Spinal cord (tissue), 10 donors: ENCODE measurements at places on chromosomes 2 and 18. TPM values are rescaled to one million over a fixed set of nuclear protein-coding genes. Genes with fewer than 3 reads are reported as not detected.

DNA sequence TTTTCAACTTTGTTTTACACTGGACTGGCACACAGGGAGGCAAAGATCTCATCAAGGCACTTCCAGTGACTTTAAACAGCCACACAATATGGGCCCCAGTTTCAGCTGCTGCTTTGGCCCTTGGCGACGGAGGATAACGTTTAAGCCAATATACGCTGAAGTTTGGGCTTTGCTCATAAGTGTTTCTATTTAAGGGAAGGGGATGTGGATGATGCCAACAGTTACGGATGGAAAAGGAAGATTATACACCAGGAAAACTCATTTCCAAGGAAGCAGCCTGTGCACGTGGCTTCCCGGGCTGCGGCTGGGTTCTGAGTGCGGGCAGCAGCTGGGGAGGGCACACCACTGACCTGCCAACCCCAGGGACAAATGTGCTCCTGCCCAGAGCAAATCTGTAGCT is 151.1 kb downstream of the SH3BP4 start:
- peak; percentile 86 for DNase-seq

DNA sequence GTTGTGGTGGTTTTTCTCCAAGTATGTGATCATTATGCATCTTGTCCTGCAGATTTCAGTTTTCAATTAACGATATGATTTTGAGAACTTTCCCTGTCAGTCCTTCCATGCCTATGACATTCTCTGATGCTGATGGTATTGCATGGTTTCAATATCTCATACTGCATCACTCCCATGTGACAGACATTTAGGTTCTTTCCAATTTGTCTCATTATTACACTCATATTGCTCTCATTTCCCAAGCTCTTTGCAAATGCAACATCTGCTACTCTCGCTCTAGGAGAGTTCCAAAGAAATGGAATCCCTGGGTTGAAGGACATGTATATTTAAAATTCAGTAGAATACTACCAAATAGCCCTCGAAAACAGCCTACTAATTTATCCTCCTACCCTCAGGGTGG is 125.5 kb downstream of the MARCHF4 start:
- DNase-seq: no peak

- DNase-seq: peak; percentile 10
These were observed 34.0 kb downstream of the CCDC195 start for GRCh38 chr2:224682134-224682533.

The EFEMP1 gene
- total RNA-seq: 75.2 TPM

The PSD4 gene
- total RNA-seq: 6.4 TPM

The CLASP1 gene
- 98.2 TPM for total RNA-seq
